M059J (cell line): ENCODE measurements at places on chromosomes 13 and 19.

- no peak for DNase-seq
Measured at GRCh38 chr13:113848020-113848419, 15.9 kb downstream of the GAS6 start.

DNA sequence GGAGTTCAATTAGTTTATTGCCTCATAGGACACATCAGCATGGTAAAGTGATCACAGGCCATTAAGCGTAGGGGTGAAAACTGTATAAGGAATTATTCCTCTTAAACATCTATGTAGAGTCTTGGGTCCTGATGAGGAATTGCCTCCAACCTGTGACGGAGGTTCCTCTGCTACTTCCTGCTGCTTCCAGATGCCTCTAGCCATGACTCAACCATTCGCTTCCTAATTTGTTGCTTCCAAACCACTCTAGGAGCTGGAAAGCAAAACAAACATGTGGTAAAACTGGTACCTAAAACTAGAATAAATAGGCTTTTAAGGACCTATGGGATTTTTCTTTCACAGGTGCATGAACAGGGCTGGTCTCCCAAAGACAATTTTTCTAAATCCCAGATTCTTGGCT, 253.8 kb downstream of the KLF12 start:
- DNase-seq: peak; percentile 44

- no peak for DNase-seq
Measured at GRCh38 chr13:47085346-47085745, 188.5 kb upstream of the HTR2A start.

DNA sequence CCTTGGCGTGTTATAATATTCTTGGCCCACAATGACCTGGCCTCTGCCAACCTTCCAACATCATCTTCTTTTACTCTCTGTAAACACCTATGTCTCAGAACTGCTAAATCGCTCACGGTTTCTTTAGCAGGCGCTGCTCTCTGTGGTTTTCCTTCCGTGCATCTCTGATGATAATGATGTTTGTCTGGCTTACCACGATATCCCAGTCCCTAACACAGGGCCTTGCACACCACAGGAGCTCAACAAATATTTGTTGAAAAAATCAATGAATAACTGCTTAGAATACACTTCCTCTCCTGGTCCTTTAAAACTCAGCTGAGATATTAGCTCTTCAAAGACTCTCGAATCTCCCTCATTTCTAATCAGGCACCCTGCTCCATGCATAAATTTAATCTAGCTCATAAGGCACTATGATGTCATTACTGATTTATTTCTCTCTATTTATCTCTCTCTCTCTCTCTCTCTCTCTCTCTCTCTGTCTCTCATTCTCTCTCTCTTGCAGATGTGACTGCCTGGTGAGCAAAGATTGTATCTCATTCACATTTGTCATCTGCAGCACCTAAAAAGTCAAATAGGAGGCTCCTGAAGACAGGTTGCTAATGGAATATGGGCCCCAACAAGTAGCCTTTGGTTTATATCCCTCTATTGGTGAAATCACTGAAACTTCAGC, 206.4 kb downstream of the NHLRC3 start:
- DNase-seq: no peak

GRCh38 chr13:110610955-110611595, 4.3 kb upstream of the NAXD start:
- peak; percentile 32 for DNase-seq

DNA sequence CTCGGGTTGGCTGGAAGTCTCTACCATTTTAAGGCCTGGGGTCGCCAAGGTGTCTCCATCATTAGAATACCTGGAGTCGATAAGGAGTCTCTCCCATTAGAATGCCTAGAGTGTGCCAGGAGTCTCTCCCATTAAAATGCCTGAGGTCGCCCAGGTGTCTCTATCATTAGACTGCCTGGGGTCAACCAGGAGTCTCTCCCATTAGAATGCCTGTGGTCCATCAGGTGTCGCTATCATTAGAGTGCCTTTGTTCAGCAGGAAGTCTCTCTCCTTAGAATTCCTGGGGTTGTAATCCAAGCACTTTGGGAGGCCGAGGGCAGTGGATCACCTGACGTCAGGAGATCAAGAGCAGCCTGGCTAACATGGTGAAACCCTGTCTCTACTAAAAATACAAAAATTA, 1533.0 kb downstream of the UQCRFS1 start:
- DNase-seq: no peak

DNA sequence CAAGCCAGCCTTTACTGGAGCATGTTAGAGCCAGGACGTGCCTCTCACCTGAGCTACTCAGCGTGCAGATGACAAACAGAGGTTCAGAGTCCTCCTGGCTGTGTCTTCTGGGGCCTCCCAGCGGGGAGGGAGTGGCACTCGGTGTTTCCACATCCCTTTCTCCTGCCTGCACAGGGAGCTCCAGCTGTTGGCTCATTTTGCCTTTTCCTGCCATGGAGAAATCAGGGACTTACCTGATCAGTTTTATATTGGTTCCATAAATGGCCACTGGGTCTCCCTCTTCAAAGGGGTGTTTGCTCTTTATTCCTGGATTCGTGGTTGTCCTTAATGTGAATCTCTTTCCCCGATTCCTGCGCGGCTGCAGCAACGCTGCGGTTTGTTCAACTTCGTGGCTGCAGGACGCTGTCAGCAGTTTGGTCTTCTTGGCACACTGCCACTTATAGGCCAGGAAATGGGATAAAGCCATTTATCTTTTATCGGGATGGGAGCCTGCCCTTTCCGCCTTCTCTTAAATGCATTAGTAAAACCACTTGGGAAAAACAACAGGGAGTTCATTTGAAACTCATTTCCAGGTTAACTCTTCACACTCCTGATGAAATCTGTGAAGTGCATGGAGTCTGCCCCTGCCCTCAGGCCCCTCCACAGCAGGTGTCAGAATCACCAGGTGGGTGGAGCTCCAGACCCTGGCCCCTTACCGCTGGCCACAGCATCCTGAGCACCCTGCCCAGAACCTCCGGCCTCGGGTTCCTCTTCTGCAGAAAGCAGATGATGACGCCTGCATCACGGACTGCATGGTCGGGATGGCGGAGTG, 39.8 kb upstream of the MCF2L start:
- no peak for DNase-seq

GRCh38 chr13:40777166-40777808, 6.3 kb upstream of the MRPS31 start:
- peak; percentile 68 for DNase-seq

DNA sequence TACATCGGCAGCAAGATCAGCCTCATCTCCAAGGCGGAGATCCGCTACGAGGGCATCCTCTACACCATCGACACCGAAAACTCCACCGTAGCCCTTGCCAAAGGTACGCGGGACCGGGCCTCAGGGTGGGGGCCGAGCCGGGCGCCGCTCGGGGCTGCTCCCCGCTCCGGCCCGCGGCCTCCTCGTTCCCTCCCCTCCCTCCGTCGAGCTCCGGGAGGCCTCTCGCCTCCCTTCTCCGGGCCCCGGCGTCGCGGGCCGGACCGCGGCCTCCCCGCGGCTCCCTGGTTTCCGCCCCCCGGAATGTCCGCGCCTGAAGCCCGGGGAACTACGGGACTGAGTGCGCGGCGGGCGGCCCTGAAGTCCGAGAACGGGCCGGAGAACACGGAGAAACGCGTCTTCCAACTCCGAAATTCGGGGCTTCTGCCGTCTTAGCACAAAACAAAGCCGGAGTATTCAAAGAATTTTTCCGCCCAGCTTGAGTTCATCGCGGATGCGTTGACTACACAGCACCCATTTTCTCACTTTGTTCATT, 423 bp downstream of the LSM14A start:
- DNase-seq: no peak

DNA sequence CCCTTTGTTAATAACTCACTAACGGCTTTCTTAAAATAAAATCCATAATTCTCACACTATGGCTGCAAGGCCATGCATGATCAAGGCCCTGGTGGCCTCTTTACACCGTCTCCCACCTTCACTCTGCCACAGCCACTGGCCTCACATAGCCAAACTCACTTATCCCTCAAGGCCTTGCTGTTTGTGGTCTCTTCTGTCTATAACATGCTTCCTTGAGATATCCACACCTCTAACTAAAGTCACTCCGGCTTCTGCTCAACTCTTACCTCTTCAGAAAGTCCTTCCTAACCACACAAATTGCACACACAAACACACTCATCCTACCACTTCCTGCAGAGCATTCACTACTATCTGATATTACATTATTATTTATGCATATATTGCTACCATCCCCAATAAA, 262.5 kb downstream of the DIAPH3 start:
- DNase-seq: no peak

GRCh38 chr19:16330368-16330801, 5.8 kb downstream of the KLF2 start:
- peak; percentile 98 for DNase-seq

GRCh38 chr13:44422755-44423643, 49.4 kb downstream of the SERP2 start:
- DNase-seq: no peak

GRCh38 chr19:8814176-8814575, 17.9 kb downstream of the ZNF558 start:
- DNase-seq: no peak

- peak; percentile 23 for DNase-seq
Measured at GRCh38 chr13:39273953-39274738, 235.9 kb downstream of the NHLRC3 start.

GRCh38 chr13:21138561-21138960, 37.8 kb downstream of the SKA3 start:
- DNase-seq: peak; percentile 23

DNA sequence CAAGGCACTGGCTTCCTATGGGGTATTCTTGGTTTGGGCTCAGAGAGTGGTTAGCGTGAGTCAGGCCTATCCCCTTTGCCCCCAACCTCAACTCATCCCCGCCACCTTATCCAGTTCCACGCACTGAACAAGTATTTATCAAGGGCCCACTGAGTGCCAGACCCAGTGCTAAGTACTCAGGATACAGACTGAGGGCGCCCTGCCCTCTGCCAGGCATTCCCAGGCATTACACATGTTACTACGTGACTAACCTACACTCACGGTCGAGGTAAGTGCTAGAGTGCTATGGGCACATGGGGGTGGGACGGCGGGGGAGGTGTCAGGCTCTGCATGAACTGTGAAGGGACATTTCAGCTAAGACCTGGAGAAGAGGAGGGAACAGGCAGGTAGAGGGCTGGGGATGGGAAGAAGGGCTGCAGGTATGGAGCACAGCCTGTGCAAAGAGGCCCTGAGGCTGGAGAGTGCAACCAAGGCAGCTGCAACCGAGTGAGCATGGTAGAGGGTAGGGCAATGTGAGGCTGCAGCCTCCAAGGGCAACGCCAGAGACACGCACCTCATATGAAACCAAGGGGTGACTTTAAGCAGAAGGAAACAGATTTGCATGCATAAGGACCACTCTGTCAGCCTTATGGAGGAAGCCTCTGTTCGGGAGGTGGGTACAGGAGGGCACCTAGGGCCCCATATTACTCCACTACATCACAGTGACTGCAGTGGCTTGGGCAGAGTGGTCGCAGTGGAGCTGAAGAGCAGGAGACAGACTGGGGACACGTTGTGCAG, 22.5 kb downstream of the DHRS12 start:
- peak; percentile 39 for DNase-seq

DNA sequence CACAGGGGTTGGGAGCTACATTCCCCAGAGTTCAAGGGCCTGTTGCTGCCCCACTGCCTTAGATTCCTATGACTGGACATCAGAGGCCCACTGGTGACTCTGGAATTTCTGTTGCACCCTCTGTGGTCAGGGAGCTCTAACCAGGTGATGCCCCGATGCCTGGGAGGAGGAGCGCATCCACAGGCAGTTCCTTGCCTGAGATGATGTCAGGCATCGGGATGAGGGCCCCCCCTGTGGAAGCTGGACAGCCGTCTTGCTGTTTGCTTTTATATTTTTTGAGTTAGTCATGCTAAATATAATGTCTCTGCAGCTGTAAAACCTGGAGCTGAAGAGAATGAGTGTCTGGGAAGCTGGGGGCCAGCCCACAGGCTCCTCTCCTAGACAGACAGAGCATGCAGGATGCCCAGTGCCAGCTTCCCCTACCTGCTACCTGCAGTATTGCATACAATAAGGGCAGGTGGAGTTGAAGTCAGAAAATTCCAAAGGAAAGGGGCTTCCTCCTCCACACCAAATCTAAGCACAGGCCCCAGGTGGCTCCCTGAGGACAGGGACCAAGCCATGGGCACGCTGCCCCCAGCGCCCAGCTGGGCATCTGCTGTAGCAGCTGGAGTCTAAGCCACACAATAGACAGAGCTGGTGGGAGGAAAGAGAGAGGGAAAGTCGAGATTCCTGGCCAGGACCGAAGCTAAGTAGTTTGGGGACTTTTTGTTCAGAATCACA, 16.2 kb downstream of the COL4A2 start:
- peak; percentile 91 for DNase-seq

DNA sequence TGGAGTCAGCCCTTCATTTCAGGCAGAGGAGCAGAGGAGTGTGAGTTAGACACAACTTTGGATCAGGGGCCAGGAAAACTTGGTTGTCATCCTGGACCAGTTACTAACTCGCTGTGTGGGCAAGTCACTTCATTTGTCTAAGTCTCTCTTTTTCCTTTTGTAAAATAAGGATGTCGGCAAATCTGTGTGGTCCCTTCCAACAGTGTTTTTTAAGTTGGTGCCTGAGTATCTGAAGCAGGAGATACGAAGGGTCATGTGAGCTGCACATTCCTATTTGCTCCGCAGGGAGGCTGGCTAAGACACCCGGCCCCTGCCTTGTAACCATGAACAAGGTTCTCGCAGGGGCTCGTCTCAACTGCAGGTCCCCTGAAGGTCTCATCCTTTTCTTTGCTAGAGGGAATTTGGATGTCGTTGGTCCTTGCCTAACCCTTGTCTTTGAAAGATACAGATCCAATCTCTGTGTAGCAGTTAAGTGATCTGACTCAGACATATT, 64.3 kb downstream of the LRCH1 start:
- DNase-seq: no peak

DNA sequence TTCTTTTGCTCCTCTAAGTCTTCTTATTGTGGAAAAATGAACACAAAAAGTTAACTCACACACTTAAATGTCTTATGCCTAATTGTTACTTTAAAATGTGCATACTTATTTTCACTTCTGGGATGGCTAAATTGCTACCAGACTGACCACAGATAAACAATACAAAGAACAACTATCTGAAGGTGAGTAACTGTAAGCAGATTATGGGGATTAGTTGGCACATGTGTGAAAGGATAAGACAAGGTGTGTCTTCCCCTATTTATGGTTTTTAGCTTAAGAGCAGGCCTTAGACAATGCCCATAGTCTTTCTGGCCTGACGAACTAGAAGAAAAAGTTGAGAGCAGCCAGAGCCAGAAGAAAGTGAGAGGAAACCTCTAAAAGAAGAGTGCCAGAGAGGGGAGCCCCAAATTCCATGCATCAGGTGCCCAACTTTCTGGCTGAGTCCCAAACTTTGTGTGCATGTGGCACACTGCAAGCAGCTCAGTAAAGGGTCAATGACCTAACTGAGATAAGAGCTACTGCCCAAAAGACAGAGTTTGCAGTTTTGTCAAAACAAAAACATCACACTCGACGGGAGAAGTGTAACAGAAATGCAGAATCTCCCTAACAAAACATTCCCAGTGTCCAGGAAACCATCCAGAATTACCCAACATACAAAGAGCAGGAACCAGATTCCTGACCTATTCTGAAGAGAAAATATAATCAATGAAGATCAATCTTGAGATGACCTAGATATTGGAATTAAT, 375.4 kb downstream of the KCNRG start:
- DNase-seq: no peak

GRCh38 chr13:30918662-30919405, 12.8 kb downstream of the MEDAG start:
- no peak for DNase-seq
